ENCODE measurements at places on chromosomes 7 and 10.

- no peak for DNase-seq
Observed at GRCh38 chr10:8061274-8062211, 7.1 kb downstream of the GATA3 start.

DNA sequence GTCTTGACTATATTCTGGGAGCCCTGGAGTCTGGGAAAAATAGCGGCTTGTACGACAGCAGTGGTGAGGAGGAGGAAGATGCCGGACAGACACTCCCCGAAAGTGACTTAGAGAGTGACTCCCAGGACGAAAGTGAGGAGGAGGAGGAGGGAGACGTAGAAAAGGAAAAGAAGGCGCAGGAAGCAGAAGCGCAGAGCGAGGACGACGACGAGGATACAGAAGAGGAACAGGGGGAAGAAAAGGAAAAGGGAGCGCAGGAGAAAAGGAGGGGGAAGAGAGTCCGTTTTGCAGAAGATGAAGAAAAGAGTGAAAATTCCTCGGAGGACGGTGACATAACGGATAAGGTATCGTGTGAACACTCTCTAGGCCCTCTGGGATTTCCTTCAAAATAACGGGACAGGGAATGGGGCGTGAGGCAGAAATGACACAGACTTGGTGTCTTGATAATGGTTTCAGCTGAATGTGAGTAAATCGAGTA lies 908 bp downstream of the NOM1 start:
- no peak for DNase-seq

GRCh38 chr7:80643336-80643915 lies 5.0 kb downstream of the CD36 start:
- DNase-seq: no peak

DNA sequence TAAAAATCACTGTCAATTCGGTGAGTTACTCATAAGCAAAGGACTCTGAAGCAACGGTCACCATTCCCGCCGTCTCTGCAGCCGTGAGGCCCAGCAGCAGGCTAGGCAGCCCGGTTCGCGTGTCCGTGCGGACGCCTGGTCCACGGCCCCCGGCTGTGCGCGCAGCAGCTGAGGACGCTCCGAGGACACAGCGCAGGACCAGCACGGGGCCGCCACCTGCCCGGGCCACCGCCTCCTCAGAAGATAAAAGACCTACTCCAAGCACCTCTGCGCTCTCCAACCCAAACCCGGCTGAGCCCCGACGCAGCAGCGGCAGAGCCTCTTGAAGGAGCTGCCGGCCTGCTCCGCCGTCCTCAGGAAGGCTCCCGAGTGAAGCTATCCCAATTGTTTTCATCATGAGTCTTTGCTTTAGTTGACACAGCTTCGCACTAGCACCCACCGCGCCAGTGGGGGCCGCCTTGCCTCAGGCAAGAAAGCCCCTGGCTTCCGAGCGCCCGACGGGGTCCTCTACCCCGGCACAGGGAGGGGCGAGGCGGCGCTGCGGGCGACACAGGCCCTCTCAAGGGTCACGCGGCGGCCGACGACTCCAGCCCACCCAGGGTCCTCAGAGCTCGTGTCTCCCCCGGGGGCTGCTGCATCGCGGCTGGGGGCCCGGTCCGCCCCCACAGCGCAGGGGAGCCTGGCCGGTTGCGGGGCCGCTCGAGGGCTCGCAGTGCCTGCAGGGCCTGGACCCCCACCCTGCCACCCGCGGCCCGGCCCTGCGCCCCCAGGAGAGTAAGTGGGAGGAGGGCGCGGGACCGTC lies 16.9 kb upstream of the GPR146 start:
- no peak for DNase-seq

DNA sequence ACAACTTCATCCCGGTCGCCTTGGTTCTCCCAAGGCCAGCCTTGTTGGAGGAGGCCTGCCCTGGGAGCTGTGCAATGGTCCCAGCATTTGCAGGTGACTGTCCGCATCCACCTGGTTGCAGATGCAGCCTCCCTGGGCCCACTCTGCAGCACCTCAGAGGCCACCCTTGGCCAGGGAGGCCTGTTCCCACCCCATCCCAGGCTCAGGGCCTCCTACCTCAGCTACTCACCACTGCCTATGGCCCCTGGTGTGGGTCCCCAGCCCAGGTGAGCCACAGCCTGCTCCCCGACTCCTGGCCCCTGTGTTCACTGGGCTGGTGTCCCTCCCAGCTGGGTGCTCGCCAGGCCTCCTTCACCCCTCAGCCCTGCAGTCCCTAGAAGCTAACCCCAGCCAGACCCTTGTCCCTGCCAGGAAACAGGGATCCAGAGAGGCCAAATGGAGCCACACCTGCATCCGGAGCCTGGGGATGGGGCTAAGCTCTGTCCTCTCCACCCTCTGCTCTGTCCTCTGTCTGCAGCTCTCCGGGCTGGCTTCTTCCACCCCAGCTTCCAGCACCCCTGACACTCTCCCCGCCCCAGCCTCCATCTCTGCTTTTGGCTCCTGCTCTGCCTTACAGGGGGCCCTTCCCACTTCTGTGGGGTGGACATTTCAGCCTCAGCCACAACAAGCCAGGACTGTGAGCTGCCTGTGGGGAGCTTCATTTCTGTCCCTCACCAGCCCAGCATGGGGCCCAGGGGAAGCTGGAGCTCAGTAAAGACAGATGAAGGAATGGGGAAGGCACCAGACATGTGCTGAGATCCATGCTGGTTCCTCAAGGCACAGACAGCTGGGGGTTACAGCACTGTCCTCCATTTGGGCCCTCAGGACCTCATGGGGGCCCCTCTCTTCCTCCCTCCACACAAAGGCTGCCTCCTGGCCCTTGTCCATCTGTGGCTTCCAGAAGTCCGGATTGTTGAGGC lies 35.6 kb upstream of the ANTXRL start:
- DNase-seq: no peak

- no peak for DNase-seq
Observed at GRCh38 chr7:128164061-128164954, 76.8 kb upstream of the LEP start.

All from globus pallidus (tissue), 1 donor.